Spleen (tissue), 13 donors: ENCODE measurements at places on chromosomes 13 and 19. TPM values are rescaled to one million over a fixed set of nuclear protein-coding genes. Genes with fewer than 3 reads are reported as not detected.

The DCLK1 gene
- total RNA-seq = 22.1 TPM

The TMEM59L gene
- total RNA-seq = 0.49 TPM

The ZNF564 gene
- 24.1 TPM for total RNA-seq

The ZNF541 gene
- total RNA-seq = 0.40 TPM

The HIF3A gene
- 25.9 TPM for total RNA-seq

The CPAMD8 gene
- 4.5 TPM for total RNA-seq

The BEST2 gene
- total RNA-seq = not detected

The SIGLEC14 gene
- 101 TPM for total RNA-seq

The DIAPH3 gene
- 2.1 TPM for total RNA-seq

The PRTN3 gene
- 28.6 TPM for total RNA-seq

The ZNF418 gene
- total RNA-seq = 10.7 TPM

The CEACAM8 gene
- 0.55 TPM for total RNA-seq

The SOHLH2 gene
- total RNA-seq = not detected

The GPC6 gene
- total RNA-seq = 6.2 TPM

The KLHL1 gene
- total RNA-seq = not detected

The ALDH16A1 gene
- total RNA-seq = 43.8 TPM

The LINGO3 gene
- 0.26 TPM for total RNA-seq

The ZNF681 gene
- 3.0 TPM for total RNA-seq

The CEBPA gene
- total RNA-seq = 27.7 TPM

The C5AR1 gene
- 124 TPM for total RNA-seq

The PLIN4 gene
- 2.1 TPM for total RNA-seq

The PALM3 gene
- not detected for total RNA-seq

The KLK2 gene
- total RNA-seq = not detected

The NFIC gene
- total RNA-seq = 76.2 TPM

The FLT1 gene
- total RNA-seq = 48.8 TPM

The GJB6 gene
- total RNA-seq = 2.5 TPM

The OR1I1 gene
- total RNA-seq = not detected

The CLDND2 gene
- total RNA-seq = 4.0 TPM

The GIPR gene
- 5.2 TPM for total RNA-seq
